ENCODE measurements at places on chromosomes 11 and 22.

GRCh38 chr11:3604167-3604566, 37.6 kb downstream of the ART5 start:
- no peak for DNase-seq

DNA sequence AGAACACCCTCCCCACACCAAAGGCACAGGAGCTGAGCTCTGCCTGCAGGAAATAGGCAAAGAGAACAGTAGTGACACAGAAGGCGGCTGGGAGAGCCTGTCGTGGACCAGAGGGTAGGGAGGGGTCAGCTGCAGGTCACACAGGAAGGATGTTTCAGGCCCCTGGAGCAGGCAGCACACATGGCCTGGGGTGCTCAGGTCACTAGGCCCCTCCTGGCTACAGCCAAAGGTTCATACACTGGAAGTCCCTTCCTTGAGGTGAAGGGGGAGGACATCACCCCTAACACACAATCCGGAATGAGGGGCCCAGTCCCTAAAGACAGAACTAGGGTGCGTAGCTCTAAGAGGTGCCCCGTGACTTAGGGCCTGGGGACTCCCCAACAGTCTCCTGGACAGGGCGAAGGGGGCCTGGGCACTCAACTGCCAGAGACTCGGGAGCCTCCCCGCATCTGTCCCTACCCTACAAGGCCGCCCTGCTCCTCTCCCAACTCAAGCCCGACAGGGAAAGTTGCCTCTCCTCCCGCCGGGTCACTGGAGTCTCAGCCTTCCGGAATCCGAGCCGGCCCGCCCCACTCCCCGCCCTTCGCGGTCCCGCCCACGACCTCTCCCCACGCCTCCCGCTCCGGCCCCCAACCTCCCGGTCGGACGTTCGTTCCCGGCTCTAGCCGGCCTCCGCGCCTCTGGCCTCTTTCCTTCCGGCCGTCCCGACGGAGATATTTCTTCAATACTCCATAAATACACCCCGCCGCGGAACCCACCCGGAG, at the start of gene CYB5R2:
Gene CYB5R2 (minus strand): TSS at position 541 of the 764 bp plus-strand sequence. CDS start 675 bp downstream, outside the sequence.
- DNase-seq: no peak

DNA sequence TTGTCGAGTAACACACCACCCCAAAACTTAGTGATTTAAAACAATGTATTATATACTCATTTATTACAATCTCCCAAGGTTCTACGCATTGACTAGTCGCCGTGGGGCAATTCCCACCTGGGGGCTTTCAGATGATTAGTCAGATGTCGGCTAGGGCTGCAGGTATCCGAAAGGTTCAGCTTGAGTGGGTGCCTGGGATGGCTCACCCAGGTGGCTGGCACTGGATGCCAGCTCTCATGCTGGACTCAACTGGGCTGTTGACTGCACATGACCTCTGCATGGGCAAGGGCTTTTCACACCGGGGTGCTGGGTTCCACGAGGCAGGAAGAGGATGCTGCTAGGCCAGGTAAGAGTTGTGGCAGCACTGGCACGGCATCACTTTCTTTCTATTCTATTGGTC, 21.9 kb upstream of the MICAL2 start:
- DNase-seq: no peak

DNA sequence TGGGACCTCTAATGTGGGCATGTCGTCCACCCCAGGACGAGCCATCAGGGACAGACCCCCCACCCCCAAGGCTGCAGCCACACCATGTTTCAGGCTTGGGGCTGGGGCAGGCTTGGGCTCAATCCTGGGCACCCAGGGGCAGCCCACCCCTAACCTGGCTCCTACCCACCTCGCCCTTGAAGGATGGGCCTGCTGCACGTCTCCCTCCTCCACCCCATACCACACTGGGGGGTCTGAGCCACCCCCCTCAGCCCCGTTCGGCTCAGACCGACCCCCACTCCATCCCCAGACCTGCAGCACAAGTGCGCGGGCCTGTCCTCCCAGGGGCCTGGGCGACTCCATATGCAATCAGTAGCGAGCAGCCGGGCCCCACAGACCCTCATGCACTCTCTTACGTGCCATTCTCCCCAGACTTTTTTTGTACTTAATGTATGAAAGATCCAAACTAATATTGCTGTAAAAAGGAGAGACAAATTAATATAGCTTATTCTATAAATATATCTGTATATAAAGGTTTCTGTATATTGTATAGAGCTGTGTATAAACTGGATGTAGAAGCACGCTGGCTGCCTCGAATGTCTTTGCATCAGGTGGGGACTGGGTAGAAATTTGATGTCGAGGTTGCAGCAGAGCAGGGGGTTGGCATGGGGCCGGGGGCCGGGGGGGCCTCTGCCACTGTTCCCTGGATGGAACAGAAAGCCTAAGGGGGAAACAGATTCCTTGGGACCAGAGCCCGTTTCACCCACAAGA, 5.8 kb upstream of the MYRF start:
- no peak for DNase-seq

DNA sequence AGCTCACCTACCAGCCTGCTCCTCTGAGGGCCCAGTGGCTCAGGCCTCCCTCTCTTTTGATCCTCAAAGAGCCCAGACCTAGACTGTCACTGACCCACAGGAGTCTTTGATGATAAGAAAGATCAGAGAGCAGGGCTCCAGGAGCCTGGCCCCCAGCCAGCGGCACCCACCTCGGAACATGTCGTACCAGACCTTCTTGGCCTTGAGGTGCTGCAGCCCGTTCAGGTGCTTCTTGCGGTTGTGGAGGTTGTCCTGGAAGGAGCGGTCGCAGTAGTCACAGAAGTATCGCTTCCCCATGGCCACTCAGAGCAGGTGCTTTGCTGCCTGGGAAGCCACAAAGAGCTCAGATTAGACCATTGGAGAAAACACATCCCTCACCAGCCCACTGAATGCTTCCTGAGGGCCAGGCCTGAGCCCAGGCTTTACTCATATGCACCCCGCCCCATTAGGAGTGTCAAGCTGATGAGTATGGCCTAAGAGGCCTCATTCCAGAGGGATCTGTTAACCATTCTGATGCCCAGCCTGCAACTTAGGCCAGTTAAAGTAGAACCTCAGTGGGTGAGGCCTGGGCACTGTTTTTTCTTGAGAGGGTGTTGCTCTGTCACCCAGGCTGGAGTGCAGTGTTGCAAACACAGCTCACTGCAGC, 18.4 kb downstream of the ZMAT5 start:
- no peak for DNase-seq

Data from effector memory CD8-positive, alpha-beta T cell (primary cell).